ENCODE measurements at places on chromosomes 2 and 18.
A peak's percentile ranks its signal among the peaks of the same experiment; 100 is the strongest.

- peak; percentile 88 for DNase-seq
These were observed 185.9 kb downstream of the MTX2 start for GRCh38 chr2:176454893-176455815.

DNA sequence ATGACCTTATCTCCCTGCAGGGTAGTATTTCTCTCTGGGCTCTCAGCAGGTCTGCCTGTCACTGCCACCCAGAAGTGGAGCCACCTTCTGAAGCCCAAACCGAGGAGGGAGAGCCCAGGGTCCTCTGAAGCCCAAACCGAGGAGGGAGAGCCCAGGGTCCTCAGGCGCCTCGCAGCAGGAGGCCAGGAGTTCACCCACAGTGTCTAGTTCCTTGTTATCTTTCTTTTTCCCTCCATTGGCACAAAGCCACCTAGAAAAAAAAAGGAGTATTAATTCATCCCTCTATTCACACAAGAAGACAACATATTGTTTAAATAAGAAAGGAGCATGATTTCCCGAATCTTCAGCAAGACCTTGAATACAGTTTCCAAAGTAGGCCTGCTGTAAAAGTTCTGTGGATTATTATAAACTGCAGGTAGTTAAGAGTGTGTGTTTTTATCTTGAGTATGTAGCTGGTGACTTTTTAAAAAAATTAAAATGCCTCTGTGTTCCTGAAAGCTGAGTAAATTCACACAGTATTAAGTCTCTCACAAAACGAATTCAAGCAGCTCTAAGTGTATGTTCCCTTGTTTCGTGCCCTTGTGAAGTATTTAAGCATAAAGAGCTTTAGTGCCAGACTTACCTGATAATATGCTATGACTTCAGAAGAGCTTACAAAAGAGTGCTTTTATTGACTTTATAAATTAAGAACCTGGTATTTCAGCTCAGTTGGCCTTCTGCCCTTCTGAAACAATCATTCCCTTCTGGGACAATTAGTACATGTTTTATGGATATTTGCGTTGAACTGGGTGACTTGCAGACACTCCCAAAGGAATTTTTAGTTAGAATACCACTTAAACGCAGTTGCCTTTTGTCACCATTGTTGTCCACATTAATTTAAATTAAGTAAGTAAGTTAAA is 11.7 kb upstream of the GRHL1 start:
- no peak for DNase-seq

DNA sequence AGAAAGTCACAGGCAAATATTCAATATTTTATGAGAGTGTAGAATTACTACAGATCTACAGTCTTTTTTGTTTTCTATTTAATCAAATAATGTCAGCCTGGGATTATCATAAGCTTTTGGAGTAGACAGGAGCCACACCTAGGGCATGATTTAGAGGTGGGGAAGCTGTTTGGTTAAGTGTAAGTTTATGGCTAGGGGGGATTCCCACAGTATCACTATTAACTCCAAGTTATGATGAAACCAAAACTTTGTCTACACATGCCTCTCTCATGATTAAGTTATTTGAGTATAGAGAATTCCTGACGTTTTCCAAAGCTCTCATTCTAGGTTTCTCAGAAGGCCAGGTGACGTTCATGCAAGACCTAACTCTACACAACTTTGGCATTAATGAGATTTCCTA is 2.1 kb downstream of the SERPINB10 start:
- DNase-seq = no peak

DNA sequence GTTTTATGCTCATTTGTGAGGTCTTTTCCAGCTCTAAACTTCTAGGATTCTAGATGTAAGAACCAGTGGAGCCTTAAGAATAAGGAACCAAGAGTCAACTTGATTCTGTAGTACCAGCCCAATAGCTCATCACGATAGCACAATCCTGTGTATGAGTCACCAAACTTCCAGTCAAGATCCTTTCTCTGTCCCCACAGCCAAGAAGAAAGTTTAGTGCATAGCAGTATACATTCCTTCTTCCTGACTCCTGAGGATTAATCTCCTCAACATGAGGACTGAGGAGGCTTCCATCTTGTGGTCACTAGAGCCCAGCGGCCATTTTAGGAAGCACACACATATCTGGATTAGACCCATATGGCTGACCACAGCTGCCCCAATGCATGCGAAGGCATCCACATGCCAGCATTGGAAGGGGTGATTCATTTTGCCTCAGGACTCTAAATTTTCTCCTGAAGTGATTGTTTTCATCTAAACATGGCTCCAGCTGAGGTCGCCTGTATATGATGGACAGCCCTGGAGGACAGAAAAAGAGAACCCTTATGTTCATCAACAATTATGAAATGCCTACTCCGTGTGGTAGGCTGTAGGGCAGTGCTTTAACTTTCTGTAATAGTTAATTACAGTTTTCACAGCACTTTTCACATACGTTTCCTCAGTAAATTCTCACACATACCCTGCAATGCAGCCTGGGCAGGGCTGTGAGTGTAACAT is 53.5 kb downstream of the RASGRP3 start:
- peak; percentile 75 for DNase-seq

DNA sequence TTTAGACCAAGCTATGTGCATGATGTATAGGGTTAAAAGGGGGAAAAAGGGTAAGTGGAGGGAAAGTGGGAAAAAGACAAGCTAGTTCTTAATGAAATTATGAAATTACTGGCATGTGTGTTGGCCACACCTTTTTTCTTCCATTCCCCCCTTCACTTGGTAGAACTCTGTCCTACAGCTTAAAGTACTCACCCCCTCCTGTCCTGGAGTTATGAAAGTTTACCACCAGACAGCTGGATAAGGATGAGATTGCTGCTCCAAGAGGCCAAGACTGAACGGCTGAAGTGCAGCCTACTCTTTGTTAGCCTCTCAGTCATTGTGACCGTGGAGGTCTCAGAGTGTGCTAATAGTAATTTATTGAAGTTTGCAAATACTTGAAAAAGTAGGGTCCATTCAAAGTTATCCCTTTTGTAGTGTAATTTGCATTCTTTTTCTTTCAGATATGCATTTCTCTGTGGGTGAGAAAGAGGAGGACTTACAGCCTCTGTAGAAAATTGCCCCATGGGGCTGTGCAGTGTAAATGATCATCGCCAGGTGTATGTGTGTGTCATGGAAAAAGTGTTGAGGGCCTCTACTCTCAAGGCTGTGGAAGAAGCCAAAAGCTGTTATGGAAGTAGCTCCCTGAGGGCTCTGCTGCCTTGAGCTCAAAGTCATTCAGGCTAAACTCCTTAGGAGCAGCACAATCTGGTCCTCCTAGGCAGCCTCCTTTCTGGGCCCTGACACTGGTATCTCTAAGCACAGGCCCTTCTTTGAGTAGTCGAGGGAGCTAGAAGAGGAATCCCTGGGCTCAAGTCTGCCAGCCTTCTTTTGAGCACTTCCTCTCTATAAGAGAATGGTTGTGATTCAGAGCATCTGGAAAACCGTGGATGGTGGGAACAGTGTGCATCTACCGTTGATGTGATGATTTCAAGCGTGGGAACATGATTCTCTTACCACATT is 46.2 kb downstream of the LHCGR start:
- DNase-seq = no peak

DNA sequence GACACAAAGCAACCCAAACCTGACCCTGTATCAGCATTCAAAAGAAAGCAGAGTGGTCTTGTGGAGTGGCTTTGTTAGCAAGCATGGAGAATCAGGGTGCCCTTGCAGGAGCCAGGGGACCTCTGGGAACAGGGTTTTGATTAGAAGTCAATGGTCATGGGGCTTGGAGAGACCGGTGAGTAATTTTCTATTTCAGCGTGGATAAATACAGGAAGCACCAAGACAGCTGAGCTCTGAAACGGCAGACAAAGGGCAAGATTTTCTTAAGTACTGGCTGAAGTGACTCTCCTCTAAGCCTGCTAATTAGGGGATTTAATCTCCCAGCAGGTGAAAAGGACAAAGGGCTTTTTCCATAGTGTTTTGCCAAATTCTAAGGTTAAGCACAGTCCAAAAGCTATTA is 78.0 kb upstream of the GAREM1 start:
- no peak for DNase-seq

DNA sequence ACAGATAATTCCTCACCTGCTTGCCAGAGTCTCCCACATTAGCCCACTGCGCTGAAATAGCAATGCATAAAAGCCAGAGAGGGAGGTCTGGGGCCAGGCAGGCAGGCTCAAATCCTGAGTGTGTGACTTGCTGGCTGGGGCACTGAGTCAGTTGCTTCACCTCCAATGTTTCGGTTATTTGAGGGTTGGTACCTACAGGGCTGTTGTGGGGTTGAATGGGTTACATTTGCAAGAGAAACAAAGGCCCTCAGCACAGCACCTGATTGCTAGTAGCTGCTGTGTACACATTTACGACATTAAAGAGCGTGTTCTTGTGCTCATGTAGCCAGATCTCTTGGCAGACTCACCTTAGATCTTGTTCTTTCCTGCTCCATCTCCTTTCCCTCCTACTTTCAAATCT is 34.1 kb upstream of the FAM110C start:
- DNase-seq = no peak

DNA sequence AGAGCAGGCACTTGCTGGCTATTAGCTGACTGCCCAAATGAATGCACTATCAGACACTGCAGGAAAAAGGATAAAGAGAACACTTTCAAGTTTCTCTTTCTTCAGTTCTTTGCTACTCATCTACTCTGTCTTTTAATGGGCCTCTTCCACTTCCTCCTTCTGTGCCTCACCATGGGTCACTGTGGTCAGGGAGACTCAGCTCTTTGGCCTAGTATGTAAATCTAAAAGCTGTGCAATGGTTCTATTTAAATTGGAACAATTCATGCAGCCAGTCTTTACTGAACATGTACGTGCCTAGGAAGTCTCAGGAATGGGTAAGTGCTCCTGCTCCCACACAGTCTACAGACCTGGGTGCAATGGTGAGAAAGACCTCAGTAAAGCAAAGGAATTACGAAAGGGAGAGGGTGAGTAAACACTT is 79.1 kb upstream of the DNMT3A start:
- no peak for DNase-seq

DNA sequence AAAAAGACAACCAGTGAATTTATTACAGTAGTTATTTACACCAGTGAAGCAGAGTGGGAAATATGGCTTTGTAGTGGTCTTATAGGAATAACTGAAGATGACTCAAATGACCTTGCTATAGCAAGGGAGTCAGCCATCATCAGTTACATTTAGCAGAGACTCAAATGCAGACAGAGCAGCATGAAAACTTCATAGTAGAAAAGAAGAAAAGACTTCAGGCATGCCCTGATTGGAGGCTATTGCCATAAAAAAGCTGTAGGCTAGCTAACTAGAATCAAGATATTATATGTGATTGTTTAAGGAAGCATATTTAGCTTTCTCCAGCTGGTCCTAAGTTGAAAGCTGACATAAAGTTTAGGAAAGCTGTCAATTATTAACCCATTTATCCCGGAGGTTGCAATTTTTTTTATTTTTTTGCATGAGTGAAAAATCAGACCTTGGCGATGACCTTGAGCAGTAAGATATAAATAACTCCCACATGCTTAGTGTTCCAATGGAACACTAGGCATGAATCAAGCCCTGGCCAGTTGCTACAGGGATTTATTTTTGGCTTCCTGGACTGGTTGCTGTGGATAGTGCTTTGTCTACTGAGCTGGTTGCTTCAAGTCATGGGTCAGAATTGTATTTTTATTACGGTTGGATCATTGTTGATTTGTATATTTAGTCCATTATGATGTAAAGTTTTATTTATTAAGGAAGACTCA is 675.6 kb upstream of the VRK2 start:
- DNase-seq = no peak

Data from islet precursor cell (in vitro differentiated cells).